Aorta (tissue), 5 donors: ENCODE measurements at places on chromosomes 11 and 22. TPM values are rescaled to one million over a fixed set of nuclear protein-coding genes. Genes with fewer than 3 reads are reported as not detected.

Gene SMC1B
- not detected for total RNA-seq

DNA sequence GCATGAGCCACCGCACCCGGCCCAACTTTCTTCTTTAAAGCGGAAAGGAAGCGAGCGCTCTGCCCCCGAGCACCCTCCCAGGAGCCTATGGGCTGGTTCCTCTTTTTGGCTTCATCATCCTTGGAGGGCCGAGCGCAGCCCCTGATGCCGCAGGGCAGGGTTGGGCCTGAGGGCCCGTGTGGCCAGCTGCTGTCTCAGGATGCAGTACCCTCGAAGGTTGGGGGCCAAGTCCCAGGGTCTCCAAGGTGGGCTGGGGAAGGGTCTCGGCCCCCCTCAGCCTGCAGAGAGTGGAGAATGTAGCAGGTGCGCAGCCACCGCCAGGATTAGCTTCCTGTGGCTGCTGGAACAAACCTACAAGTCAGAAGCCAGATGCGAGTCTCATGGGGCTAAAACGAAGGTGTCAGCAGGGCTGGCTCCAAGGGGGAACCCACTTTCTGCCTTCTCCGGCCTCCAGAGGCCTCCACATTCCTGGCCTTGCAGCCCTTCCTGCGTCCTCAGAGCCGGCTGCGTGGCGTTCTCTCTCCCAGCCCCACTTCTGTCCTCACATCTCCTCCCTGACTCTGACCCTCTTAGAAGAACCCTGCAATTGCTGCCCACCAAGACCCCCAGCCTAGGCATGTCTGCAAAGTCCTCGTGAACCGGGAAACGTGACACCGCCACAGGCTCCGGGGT lies 2.9 kb downstream of the PANX2 start:
- no peak overlapping the region for H3K27ac ChIP-seq
- H3K4me1 ChIP-seq: no peaks in the 10 kb centered on the region
- H3K36me3 ChIP-seq: no peaks in the 10 kb centered on the region

DNA sequence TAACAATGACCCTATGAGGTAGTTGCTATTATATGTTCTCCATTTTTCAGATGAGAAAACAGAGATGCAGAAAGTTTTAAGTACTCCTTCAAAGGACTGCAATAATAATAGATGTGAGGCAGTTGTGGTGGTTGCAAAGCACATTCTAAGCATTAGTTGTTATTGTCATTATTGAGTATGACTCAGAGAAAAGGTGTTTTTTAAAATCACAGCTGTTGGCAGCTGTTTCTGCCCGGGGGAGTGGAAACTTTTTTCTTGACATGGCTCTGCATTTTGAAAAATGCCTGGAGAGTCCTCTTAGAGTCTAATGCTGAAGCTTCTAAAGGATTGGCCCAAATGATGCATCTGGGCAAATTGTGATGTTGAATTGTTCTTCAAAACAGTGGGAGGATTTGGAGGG lies 244.5 kb upstream of the MPPED2 start:
- H3K4me3 ChIP-seq: no peak overlapping the region
- DNase-seq: no peak
- H3K27me3 ChIP-seq: no peaks in the 10 kb centered on the region
- peak overlapping the region; percentile 7 for H3K27ac ChIP-seq

- H3K36me3 ChIP-seq: no peaks in the 10 kb centered on the region
- DNase-seq: no peak
- H3K27ac ChIP-seq: no peak overlapping the region
- H3K4me1 ChIP-seq: no peaks in the 10 kb centered on the region
- H3K4me3 ChIP-seq: no peak overlapping the region
- H3K27me3 ChIP-seq: no peaks in the 10 kb centered on the region
Observed at GRCh38 chr11:69280994-69281393, 13.0 kb upstream of the MYEOV start.

DNA sequence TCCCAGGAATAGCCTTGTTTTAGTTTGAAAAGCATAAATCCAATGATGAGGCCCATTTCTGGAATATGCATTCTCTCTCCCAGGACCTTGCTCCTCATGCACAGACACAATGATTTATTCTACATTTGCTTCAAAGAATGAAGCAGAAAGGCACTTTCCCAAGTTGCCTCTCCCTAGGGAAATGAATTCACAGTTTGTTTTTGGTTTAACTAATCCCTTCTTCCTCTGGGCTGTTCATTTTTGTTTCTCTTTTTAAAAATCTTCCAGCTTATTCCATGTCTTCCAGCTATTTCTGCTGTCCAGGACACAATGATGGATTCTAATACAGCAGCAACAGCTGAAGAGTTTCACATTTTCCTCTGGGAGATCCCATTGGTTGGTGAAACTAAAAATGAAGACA lies 1529.2 kb upstream of the TENM4 start:
- no peaks in the 10 kb centered on the region for H3K36me3 ChIP-seq
- H3K27ac ChIP-seq: no peak overlapping the region
- no peaks in the 10 kb centered on the region for H3K27me3 ChIP-seq
- H3K4me1 ChIP-seq: no peaks in the 10 kb centered on the region

- no peak overlapping the region for H3K27ac ChIP-seq
- H3K27me3 ChIP-seq: no peaks in the 10 kb centered on the region
- no peaks in the 10 kb centered on the region for H3K36me3 ChIP-seq
- H3K4me3 ChIP-seq: no peak overlapping the region
- peak; percentile 89 for DNase-seq
- no peaks in the 10 kb centered on the region for H3K4me1 ChIP-seq
Observed at GRCh38 chr22:44620129-44620840, 81.7 kb upstream of the PRR5 start.

GRCh38 chr11:41431784-41432183 lies 27.7 kb downstream of the LRRC4C start:
- DNase-seq: no peak
- H3K4me3 ChIP-seq: no peak overlapping the region
- H3K4me1 ChIP-seq: no peaks in the 10 kb centered on the region
- no peaks in the 10 kb centered on the region for H3K36me3 ChIP-seq
- no peak overlapping the region for H3K27ac ChIP-seq
